ENCODE measurements at places on chromosomes 16 and 17.

DNA sequence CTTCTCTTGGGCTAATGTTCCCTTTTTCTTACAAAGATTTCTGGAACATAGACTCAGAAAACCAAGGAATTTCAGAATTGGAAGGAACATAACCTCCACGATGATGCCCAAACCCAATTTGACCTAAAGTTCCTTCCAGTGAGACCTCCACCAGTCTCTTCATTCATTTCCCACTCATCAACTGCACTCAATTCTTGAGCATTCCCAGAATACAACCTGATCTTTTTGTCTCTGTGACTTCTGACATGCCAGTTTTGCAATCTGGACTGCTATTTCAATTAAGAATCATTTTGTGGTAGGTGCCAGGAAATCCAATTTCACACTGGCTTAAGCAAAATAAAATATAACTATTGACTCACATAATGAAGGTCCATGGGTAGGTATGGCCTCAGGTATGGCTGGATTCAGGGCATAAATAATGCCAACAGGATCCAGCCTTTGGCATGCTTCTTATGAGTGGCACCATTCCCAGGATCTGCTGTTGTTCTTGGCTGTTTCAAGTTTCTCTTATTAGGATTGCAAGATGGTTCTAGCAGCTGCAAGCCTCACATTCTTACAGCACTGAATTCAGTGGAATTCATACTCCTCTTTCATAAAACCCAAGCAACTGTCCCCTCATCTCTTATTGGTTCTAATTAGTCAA, 184.3 kb downstream of the HS3ST4 start:
- DNase-seq = no peak

DNA sequence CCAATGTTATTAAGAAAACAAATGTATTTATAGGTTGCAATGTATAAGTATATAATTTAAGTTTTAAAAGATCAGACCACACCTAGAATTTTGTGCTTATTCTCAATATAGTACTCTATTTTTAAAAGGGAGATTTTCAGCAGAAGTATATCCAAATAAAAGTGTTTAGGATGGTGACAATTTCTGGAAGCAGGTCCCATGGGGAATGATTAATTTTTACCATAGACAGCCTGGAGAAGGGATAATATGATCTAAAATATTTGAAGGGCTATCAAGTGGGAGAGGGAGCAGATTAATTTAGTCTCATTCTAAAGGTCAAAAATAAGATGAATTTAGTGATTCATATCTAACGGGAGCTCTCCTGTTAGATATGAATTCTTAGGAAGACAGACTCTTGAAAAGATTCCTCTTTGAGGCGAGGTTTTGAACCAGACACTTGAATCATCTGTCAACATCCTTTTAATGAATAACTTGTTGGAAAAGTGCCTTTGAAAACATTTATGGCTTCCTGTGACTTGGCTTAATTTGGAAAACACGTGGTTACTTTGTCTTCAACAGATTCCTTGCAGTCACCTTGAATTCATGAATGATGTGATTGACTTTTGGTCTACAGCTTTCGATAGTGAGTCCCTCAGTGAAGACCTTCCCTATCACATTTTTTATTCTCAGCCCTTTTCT, 29.3 kb upstream of the SMIM36 start:
- no peak for DNase-seq

- no peak for DNase-seq
These were observed 530 bp downstream of the PCGF2 start for GRCh38 chr17:38747463-38748148.

DNA sequence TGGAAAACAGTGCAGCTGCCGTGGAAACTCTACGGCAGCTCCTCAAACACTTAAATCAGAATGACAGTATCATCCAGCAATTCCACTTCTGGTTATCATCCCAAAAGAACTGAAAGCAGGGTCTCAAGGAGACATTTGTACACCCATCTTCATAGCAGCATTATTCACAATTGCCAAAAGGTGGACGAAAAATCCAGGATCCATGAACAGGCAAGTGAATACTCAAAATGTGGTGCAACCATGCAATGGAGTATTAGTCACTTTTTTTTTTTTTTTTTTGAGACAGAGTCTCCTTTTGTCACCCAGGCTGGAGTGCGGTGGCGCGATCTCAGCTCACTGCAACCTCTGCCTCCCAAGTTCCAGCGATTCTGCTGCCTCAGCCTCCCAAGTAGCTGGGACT, 10.6 kb upstream of the AATK start:
- no peak for DNase-seq

- DNase-seq = no peak
These were observed 19.7 kb downstream of the SEZ6 start for GRCh38 chr17:28985950-28986713.

DNA sequence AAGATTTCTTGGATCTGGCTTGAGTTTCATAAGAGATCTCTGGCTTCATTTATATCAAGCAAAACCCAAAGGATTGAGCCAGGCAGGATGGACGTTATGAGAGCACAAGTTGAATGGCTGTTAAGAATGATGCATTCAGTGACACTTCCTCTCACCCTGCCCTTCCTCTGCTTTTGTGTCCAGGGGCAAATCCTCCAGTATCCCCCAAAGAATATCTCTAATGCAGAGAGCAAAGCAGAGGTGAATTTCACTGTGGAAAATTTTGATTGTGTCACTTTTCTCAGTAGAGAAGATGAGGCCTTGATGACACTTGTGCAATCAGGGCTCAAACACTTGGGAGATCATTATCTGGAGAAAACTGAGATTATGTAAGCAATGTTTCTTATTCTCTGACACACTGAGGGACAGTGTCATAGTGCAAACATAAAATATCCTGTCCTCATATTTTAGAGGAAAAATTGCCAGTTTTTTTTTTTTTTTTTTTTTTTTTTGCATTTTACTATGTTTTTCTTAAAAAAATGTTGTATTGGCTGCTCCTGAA, 25.3 kb downstream of the MARCHF10 start:
- DNase-seq = no peak

GRCh38 chr17:51118330-51119195, 2.1 kb downstream of the SPAG9 start:
- DNase-seq = no peak

GRCh38 chr16:82425661-82426060, 201.1 kb upstream of the CDH13 start:
- DNase-seq = no peak

GRCh38 chr17:29352146-29352545, 38.0 kb upstream of the TAOK1 start:
- DNase-seq = no peak

- DNase-seq = no peak
These were observed 135.7 kb upstream of the ZFHX3 start for GRCh38 chr16:73183611-73184092.

DNA sequence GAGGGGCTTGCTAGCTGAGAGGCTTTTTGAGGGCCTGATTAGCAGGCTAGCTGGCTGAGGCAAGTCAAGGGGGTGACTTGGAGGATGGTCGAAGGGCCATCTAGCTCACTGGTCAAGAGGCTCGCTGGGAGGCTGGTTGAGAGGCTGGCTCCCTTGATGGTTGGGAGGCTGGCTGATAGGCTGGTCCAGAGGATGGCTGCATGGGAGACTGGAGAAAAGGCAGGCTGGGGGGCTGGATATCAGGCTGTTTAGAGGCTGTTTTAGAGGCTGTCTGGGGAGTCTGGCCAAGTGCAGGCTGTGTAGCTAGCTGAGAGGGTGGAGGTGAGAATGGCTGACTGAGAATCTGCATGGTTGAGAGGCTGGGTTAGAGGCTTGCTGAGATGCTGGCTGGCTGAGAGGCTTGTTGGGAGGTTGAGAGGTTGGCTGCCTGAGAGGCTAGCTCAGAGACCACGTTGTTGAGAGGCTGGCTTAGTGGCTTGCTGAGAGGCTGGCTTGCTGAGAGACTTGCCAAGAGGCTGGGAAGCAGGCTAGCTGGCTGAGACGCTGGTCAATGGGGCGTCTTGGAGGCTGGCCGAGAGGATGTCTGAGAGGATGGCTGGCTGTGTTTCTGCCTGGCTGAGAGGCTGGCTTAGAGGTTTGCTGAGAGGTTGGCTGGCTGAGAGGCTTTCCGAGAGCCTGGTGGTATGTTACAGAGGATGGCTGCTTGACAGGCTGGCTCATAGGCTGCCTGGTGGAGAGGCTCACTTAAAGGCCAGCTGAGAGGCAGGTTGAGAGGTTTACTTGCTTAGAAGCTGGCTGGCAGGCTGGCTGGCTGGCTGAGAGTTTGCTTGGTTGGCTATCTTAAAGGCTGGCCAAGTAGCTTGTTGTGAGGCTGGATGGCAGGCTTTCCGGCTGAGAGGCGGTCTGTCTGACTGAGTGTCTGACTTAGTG, 36.6 kb upstream of the ACSM2B start:
- no peak for DNase-seq

DNA sequence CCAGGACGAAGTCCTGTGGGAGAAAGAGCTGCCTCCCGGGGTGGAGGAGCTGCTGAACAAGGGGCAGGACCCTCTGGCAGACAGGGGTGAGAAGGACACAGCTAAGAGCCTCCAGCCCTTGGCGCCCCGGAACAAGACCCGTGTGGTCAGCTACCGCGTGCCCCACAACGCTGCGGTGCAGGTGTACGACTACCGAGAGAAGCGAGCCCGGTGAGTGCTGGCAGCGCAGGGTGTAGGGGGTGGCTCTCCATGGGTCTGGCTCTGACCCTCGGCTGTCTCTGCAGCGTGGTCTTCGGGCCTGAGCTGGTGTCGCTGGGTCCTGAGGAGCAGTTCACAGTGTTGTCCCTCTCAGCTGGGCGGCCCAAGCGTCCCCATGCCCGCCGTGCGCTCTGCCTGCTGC, 21.4 kb downstream of the MVP start:
- DNase-seq = no peak

DNA sequence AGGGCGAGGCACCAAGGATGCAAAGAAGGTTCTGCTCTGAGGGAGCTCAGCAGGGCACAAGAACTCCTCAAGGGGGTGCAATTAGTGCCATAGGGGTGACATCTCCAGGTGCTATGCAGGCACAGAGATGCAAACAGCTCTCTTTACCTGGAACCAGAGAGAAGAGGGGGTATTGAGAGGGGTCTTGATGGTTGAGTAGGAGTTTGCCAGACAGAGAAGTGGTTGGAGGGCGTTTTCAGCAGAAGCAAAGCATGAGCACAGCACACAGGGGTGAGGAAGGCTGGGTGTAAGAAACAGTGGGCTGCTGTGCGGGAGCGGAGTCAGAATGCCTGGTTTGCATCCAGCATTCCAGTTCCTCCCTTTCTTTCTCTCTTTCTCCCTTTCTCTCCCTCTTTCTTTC, 81.8 kb upstream of the LHX1 start:
- DNase-seq = no peak

DNA sequence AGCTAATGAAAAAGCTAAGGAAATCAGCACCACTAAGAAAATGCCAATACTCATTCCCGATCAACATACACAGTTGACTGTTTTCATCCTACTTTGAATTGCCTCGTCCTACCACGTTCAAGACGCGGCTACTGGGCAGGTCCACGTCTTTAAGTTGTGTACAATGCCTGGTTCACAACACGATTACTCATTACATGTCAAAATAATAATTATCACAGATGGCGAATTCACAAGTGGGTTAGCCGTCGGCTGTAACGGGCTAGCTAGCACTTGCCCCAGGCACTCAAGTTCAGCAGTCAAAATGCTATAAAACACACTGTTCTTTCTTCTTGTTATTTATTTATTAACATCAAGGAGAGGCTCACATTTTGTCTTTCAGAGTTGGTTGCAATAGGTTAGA, 124.2 kb downstream of the ZFHX3 start:
- DNase-seq = no peak

DNA sequence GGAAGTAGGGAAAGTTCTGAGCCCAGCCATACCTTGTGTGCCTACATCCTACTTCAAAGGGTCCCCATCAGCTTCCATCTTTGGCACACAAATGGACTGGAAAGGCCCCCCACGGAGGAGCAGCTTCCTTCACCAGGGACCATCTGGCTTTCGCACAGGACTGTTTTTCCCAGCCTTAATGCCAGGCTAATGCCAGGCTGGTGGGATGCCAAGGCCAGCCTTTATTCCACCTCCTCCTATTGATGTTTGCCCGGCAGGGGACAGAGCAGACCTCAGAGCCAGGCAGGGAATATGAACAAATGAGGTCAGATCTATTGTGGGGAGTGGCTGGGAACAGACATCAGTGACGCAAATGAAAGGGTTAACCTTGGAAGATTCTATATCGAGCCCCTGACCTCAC, 5.7 kb downstream of the GPR179 start:
- no peak for DNase-seq

DNA sequence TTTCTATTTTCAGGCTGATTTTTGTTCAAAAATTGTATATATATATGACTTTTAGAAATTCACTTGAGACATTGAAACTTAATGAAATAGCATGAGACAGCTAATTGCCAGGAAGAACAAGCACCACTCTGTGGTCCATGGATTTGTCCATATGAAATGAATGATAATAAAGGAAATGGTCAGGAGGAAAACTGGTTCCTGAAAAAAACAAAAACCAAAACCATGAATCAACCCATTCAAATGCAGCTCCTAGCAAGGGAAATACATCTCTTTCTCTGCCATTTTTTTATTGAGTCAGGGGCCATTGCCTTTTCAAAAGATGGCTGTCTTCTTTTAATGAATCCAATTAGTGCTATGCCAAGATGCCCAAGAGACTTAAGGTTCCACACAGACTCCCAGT, 230.7 kb downstream of the SLC39A11 start:
- no peak for DNase-seq

DNA sequence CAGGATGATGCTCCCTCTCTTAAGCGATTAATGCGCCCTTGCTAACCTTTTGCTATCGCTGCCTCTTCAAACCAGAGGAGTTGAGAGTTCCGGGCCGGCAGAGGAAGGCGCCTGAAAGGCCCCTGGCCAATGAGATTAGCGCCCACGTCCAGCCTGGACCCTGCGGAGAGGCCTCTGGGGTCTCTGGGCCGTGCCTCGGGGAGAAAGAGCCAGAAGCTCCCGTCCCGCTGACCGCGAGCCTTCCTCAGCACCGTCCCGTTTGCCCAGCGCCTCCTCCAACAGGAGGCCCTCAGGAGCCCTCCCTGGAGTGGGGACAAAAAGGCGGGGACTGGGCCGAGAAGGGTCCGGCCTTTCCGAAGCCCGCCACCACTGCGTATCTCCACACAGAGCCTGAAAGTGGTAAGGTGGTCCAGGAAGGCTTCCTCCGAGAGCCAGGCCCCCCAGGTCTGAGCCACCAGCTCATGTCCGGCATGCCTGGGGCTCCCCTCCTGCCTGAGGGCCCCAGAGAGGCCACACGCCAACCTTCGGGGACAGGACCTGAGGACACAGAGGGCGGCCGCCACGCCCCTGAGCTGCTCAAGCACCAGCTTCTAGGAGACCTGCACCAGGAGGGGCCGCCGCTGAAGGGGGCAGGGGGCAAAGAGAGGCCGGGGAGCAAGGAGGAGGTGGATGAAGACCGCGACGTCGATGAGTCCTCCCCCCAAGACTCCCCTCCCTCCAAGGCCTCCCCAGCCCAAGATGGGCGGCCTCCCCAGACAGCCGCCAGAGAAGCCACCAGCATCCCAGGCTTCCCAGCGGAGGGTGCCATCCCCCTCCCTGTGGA, 16.0 kb upstream of the STH start:
- no peak for DNase-seq

- DNase-seq = no peak
These were observed 35.1 kb downstream of the DHX38 start for GRCh38 chr16:72128701-72129100.
